ENCODE measurements at places on chromosomes 11 and 22. TPM values are rescaled to one million over a fixed set of nuclear protein-coding genes. Genes with fewer than 3 reads are reported as not detected.

DNA sequence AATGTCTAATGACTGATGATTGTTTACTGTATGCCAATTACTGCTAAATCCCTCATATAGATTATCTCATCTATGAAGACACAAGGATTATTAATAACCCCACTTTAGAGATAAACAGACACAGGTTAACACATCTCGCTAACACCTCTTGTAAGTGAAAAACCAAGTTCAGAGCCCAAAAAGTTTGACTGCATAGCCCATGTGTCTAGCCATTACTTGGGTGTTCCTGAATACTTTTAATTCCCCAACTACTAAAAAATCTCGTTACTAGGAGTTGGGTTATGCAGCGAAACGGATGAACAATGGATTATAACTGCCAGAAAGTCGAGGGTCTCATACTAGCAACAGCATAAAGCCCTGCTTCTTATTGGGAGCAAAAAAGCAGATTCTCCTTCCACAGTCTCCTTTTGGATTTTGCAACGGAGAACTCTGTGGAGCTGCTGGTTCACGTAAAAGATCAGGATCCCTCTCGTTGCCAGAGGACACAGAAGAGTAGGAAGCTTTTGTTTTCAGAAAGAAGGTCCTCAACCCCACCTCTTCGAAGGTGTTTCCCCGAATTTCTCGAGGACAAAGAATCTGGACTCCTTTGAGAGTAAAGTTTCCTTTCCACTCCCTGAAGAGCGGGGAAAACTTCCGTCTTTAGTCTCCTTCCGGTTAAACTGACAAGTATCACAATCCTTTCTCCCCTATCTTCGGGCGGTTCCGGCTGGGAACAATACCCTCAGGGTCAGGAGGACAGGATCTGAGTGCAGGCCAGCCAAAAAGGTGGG lies 979 bp downstream of the ZBED5 start:
- peak overlapping the region; percentile 100 for H3K4me3 ChIP-seq
- H3K4me1 ChIP-seq: no peaks in the 10 kb centered on the region
- peaks cover 43% of the 10 kb centered on the region for H3K36me3 ChIP-seq
- H3K27me3 ChIP-seq: no peaks in the 10 kb centered on the region
- no peak for DNase-seq

DNA sequence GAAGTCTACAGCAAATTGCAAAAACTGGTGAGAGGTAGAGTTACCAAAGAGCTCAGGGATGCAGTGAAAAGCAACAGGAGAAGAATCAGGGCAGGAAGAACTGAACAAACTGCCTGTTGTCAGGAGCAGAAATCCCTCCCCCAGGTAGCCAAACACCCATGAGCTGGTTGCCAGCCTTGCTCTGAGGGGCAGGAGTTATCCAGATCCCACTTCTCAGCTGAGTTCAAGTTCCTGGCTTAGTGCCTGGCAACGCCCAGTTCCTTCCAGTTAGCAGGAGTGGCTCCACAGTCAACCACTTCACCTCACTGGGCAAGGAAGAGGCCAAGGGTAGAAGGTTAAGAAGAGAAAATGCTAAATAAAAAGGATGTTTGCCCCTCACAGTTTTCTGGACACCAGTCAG lies 1.9 kb upstream of the MPZL2 start:
- H3K27ac ChIP-seq: no peak overlapping the region
- no peak overlapping the region for H3K4me3 ChIP-seq
- no peaks in the 10 kb centered on the region for H3K36me3 ChIP-seq

- no peaks in the 10 kb centered on the region for H3K4me1 ChIP-seq
- no peak overlapping the region for H3K4me3 ChIP-seq
Measured at GRCh38 chr11:23095650-23096189, 235.4 kb upstream of the CCDC179 start.

DNA sequence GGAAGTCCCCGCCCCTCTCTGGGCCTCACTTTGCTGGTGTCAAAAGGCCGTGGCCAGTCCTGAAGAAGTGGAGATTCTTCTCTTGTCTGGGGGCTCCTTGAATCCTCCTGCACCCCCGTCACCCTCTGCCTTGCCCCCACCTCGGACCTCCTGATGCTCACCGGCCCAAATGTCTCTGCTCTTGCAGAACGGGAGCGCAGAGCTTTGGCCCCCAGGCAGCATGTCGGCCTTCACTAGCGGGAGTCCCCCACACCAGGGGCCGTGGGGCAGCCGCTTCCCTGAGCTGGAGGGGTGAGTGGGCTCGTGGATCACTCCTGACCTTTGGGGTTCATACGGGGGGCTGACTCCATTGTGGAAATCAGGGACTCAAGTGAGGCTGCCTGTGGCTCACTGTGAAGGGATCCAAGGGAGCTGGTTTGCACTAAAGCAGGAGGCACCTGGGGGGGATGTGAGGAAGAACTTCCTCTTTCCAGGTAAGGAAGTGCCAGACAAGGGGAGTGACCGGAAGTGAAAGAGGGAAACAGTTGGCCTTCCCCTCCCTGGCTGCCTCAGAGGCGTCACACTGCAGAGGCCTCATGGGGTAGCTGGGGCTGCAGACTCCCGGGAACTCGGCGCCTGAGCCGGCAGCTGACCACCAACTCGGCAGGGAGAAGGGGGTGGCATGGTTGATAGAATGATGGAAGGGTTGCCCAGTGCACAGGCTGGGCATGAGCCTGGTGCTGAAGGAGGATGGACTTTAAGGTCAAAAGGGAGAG lies 23.1 kb downstream of the CSF2RB start:
- H3K27me3 ChIP-seq: no peaks in the 10 kb centered on the region
- H3K4me3 ChIP-seq: no peak overlapping the region
- peak; percentile 15 for DNase-seq
- no peaks in the 10 kb centered on the region for H3K4me1 ChIP-seq
- no peak overlapping the region for H3K27ac ChIP-seq
- H3K36me3 ChIP-seq: peaks cover 4% of the 10 kb centered on the region

DNA sequence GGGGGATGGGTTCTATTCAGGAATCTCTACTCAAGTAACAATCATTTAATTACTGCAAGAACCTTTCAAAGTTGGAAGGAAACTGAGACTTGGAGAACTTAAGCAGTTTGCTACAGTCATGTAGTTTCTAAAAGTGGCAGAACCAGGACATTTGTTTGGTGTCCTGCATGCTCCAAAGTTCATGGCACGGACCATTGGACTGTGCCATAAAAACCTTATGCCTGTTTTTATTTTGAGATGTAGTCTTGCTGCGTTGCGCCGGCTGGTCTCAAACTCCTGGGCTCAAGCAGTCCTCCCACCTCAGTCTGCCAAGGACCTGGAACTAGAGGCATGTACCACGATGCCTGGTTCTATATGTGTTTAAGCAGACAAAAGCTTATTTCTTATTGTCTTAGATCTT lies 18.6 kb upstream of the AIFM3 start:
- H3K4me1 ChIP-seq: no peaks in the 10 kb centered on the region
- H3K36me3 ChIP-seq: peaks cover 24% of the 10 kb centered on the region

DNA sequence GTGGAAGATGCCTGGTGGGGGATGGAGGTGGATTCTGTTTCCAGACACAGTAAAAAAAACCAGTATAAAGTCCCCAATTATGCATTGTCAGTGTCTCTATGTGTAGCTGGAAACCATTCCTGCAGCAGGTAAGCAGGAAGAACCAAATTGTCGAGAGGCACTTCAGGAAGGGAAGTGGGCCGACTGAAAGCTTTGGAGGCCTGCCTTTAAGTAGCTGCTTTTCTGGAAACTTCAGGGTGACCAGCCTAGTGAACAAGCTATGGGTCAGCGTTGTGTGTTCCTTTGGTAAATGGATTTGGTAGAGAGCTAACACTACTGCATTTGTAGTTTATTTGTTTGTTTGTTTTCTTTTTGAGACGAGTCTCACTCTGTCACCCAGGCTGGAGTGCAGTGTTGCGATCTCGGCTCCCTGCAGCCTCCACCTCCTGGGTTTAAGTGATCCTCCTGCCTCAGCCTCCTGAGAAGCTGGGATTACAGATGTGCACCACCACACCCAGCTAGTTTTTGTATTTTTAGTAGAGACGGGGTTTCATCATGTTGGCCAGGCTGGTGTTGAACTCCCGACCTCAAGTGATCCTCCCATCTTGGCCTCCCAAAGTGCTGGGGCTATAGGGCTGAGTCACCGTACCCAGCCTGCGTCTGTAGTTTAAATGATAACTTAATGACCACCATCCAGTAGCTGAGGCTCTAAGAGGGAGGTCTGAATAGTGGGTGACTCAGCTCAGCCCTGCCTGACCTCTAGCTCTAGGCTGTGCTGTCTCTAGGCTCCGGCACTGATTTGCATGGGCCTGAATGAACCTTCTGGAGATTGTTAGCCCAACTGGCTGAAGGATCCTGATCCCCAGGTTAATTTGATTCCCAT lies 12.8 kb downstream of the PTPRJ start:
- no peak overlapping the region for H3K27ac ChIP-seq
- no peak for DNase-seq
- H3K27me3 ChIP-seq: no peaks in the 10 kb centered on the region
- H3K36me3 ChIP-seq: no peaks in the 10 kb centered on the region
- peaks cover 12% of the 10 kb centered on the region for H3K4me1 ChIP-seq
- no peak overlapping the region for H3K4me3 ChIP-seq

DNA sequence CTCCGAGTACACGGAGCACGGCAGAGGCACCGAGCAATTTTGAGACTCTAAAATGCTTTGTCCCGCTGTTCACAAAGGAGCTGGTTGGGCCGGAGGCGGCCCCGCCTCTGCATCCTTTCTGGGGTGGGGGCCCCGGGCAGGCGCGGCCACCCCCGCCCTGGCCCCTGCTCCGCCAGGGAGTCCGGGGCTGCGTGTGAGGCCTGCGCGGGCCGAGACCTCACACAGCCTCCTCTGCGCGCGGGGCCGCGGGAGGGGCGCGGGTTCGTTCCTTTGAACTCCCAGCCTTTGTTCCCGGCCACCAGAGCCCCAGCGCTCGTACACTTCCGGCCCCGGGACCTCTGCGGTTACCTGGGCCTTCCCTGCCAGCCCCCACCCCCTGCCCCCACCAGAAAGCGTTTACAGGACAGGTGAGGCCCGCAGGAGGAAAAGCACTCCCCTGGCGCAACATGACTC lies 1.6 kb downstream of the FGF19 start:
- peaks cover 3% of the 10 kb centered on the region for H3K4me1 ChIP-seq
- peak overlapping the region; percentile 62 for H3K27ac ChIP-seq
- peaks cover 9% of the 10 kb centered on the region for H3K36me3 ChIP-seq
- peaks cover 2% of the 10 kb centered on the region for H3K27me3 ChIP-seq
- DNase-seq: peak; percentile 89

CCDC86 gene
- total RNA-seq: 84.3 TPM

MOGAT2 gene
- not detected for total RNA-seq

OR52H1 gene
- not detected for total RNA-seq

FAM180B gene
- total RNA-seq: 0.31 TPM

ANKRD49 gene
- total RNA-seq: 13.8 TPM

MRGPRX3 gene
- total RNA-seq: not detected

All from H9 (cell line).